Activated naive CD4-positive, alpha-beta T cell treated with anti-CD3 and anti-CD28 coated beads, Interleukin-2, amount 10 ng/mL, durations not matched to agents 7 days and 5 days (primary cell): ENCODE measurements at places on chromosomes 16 and 17.

GRCh38 chr17:75763613-75764416, 1.2 kb downstream of the GALK1 start:
- no peak for DNase-seq

DNA sequence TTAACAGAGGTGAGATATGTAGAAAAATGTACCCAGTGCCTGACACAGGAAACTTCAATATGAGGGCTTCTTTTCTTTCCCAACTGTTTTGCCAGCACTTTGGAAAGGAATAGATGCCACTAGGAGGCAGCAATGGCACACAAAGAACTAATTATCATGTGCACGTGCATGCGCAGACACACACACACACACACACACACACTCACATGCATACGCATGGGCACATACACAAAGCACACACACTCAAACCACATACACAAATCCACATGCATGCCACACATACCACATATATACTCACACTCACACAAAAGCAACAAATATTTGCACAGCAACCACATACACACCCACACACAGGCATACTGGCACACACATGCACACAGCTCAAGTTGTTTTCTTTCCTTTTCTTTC, 8.8 kb upstream of the CEP112 start:
- DNase-seq: peak; percentile 64

GRCh38 chr17:2068519-2069051, 13.7 kb downstream of the HIC1 start:
- DNase-seq: no peak

- DNase-seq: no peak
Observed at GRCh38 chr16:28237754-28238357, 26.1 kb upstream of the XPO6 start.

DNA sequence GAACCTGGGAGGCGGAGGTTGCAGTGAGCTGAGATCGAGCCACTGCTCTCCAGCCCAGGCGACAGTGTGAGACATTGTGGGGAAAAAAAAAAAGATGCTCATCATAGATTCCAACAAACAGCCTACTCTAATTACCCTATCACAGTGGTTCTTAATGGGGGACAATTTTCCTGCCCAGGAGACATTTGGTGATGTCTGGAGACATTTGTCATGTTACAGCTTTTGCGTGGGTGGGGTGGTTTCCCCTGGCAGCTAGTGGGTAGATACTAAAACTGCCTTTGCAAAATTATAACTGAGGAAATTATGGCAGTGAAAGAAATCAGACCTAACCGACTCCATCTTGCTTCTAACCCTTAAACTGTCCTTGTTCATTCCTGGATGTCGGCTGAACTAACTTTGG, 92.5 kb upstream of the RBL2 start:
- no peak for DNase-seq

GRCh38 chr17:42005166-42005565, 12.1 kb downstream of the DNAJC7 start:
- DNase-seq: no peak

- DNase-seq: no peak
Observed at GRCh38 chr16:50741225-50741780, 583 bp upstream of the CYLD start.
